ENCODE measurements at places on chromosomes 3 and 15.

DNA sequence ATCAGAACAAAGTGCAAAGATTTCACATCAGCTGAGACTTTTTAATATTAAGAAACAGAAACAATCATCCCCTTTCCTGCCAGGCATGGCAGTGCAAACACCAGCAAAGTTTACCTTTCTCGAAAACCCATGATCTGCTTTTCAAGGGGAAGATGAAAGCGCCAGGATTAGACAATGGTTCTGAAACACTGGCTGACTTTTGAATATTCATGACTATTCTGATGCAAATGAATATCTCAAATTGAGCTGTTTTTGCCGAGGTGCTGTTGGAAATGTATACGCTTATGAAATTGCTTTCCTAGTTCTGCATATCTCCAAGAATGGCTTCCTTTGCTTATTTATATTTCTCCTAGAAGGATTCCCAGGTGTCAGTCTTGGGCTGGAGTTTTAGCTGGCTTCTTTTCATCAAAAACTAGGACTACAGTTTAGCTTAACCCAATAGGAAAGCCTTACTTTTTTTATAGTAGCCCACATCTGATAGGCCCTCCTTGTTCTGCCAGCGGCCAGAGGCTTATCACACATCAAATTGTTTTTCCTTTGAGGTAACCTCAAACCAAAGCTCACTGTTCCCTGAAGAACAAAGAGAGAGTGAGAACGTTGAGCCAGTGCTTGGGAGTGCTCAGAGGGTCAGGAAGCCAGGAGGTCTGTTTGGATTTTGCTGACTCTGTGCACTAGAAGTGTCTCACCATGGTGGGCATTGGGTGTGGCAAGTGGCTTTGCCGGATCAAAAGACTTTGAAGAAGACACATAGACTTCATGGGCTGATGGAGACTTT, 74.0 kb upstream of the PLCL2 start:
- H3K4me1 ChIP-seq = no peaks in the 10 kb centered on the region
- no peak overlapping the region for H3K27ac ChIP-seq
- H3K27me3 ChIP-seq = peaks cover 2% of the 10 kb centered on the region
- no peaks in the 10 kb centered on the region for H3K36me3 ChIP-seq
- H3K4me3 ChIP-seq = no peak overlapping the region

DNA sequence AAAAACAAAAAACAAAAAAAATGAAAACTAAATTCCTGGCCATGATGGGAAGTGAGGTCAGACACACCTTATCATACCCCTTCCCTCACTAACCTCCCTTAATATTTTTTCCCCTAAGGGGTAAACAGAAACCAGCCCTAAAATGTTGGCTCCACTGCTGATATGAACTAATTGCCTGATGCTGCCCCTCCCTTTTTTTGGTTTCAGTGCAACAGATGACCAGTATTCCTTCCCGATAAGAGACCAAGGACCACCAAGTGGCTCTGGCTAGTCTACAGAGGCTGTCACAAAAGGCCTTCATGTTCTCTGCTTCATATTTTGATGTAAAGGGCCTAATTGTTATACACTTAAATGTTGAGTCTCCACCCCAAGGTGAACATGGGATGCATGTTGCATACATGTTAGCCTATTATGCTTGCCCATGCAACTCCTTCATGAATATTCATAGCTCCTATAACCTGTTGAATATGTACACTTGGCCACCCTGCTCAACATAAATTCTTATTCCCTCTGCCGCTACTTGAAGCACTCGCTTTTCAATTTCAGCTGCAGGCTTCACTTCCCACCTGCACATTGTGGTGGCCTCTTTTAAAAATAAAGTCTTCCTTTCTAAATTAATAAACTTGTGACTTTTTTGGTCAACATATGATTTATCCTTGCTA, 12.3 kb upstream of the STAC start:
- DNase-seq = no peak
- H3K4me1 ChIP-seq = no peaks in the 10 kb centered on the region
- H3K36me3 ChIP-seq = no peaks in the 10 kb centered on the region

GRCh38 chr15:99100245-99101173, 4.4 kb upstream of the SYNM start:
- no peaks in the 10 kb centered on the region for H3K36me3 ChIP-seq
- no peak overlapping the region for H3K4me3 ChIP-seq
- H3K27me3 ChIP-seq = peaks cover 1% of the 10 kb centered on the region
- H3K4me1 ChIP-seq = no peaks in the 10 kb centered on the region

DNA sequence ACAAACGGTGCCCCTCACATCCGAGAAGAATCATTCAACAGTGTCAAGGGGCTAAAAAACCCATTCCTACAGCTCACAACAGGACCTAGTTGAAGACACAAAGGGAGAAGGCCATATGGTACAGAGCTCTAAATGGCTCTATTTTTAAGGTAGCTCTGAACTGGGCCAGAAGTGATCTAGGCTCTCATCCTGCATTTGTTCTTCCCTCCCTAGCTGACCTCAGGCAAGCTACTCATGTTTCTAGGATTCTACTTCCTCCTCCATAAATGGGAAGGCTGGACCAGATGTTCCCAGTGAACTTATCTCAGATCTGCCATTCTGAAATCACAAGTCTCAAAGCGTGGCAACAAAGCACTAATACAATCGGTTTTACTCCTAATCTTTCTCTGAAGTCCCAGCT, 62.3 kb downstream of the CPNE4 start:
- H3K4me3 ChIP-seq = no peak overlapping the region
- H3K4me1 ChIP-seq = peaks cover 12% of the 10 kb centered on the region
- peaks cover 5% of the 10 kb centered on the region for H3K27me3 ChIP-seq

DNA sequence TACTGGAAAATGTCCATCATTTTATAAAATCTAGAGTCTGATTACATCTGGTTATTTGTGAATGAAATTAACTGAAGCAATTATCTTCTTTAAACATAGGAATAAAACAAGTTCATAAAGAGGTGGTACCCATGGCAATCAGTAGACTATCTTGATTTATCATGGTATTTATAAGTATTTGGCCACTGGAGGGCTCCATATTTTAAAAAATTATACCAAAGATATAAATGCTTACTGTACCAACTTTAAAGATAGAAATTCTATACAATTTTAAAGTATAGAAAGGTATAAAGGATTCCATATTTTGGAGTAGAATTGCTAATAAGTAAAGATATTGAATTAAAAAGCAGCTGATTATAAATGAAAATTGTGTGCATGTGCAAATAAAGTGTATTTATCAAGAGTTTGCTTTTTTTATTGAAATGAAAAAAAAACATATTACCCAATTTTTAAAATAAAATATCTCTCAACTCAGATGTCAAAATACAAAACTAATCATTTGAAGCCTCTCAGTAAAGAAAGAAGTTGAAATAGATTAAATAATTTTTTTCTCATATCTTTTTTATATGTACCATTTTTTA, 105.3 kb downstream of the BBX start:
- no peak for DNase-seq
- no peaks in the 10 kb centered on the region for H3K4me1 ChIP-seq
- H3K4me3 ChIP-seq = no peak overlapping the region
- H3K27me3 ChIP-seq = no peaks in the 10 kb centered on the region
